ENCODE measurements at places on chromosomes 11 and 22.

- peak; percentile 64 for DNase-seq
Observed at GRCh38 chr11:69642549-69642912, 1.6 kb downstream of the CCND1 start.

DNA sequence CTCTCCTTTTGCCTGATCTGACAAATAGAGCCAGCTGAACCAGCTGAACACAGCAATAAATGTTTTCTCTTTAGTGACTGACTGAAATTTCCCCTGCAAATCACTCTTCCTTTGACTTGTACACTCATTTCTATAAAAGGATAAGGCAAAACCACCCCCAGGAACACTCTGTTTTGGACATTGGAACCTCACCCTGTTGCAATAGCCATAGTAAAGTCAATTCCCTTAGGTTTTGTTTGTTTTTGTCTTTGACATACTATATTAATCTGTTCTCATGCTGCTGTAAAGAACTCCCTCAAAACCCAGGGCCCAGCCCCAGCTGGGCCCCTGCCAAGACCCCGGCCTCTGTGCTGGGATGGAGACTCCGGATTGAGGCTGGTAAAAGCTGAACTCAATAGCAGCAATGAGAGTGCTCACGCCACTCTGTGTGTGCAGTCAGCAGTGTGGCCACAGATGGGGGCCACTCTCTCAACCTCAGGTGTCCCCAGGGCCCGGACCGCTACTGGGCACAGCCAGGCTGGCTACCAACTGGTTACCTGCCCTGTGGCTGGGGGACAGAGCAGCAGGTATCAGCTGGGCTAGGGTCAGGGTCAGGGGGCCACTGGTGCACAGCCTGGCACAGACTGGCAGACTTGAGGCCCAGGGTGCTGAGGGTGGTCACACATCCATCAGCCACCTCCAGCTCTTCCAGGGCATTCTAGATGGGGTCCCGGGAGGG is 597.4 kb downstream of the LUZP2 start:
- no peak for DNase-seq

GRCh38 chr11:65778901-65779668 is 1.7 kb downstream of the AP5B1 start:
- DNase-seq, result no peak

GRCh38 chr11:87193756-87194470 is 156.2 kb downstream of the TMEM135 start:
- DNase-seq, result no peak

DNA sequence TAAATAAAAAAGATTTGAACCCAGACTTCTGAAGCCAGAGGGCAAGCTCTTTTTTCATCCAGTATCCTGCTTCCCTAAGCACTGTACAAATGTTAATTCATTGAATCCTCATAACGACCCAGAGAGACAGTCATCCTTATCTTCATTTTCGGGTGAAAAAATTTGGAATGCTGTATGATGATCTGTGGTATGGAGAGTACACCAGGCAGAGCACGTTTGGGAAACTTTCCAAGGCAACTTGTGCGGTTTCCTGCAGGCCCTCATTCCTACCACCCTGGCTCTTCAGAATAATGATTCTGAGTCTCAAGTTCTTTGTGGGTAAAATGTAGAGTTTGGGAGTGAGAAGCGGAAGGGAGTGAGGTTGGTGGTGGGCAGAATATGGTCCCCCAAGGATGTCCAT is 177.9 kb upstream of the CADM1 start:
- no peak for DNase-seq

- DNase-seq, result no peak
Observed at GRCh38 chr11:133809569-133810491, 35.5 kb downstream of the SPATA19 start.

GRCh38 chr11:122105044-122105758 is 10.8 kb downstream of the BLID start:
- no peak for DNase-seq

GRCh38 chr11:130831506-130831905 is 84.8 kb downstream of the SNX19 start:
- no peak for DNase-seq

- DNase-seq, result no peak
Observed at GRCh38 chr11:70805243-70805642, 406.9 kb downstream of the CTTN start.

GRCh38 chr11:64455456-64456261 is 96.7 kb downstream of the RPS6KA4 start:
- no peak for DNase-seq

- no peak for DNase-seq
Observed at GRCh38 chr11:135027461-135027860, 615.4 kb upstream of the B3GAT1 start.

- no peak for DNase-seq
Observed at GRCh38 chr22:24096758-24097115, 84.5 kb upstream of the SUSD2 start.

DNA sequence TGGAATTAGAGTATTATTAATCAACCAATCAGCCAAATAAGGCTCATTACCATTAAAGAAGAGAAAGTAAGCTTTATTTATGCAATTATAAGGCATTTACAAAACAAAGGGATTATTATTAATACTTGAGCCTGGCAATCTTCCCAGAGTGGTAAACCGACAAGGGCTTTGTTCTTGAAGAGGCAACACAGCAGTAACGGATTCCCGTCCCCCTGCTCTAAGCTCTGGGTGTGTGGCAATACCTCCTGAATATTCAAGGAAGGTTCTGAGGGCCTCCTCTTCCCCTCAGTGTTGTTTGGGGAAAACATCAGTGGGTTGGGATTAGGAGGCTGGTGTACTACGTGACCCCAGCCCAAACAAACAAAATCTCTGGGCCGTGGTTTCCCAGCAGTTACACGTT is 176.5 kb downstream of the TENM4 start:
- no peak for DNase-seq

DNA sequence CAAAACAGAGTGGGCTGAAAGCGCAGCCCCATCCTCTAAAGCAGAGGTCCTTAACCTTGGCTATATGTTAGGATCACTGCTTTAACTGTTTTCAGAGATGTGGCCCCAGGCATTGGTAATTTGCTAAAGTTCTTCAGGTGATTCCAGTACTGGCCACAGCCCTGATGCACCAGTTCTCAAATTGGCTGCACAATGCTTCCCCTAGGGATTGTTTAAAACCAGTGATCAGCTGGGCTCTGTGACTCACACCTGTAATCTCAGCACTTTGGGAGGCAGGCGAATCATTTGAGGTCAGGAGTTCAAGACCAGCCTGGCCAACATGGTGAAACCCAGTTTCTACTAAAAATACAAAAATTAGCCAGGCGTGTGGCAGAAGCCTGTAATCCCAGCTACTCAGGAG is 8.4 kb upstream of the IRAG1 start:
- DNase-seq, result no peak

DNA sequence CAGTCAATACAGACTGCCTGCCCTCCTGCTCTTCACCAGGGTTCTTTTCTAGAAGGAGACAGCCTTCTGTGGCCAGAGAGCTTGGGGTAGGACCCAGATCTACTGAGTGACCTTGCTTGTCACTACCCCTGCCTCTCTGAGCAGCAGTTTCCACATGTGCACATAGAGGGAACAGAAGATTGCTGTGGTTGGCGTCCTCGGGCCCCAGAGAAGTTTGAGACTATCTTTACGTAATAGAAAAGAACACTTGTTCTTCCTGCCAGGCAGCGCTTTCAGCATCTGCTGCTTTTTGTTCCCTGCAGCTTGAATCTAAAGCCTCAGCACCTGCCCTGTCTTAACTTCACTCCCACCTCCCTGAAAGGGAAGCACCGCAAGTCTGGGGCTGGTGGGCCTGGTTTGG is 1.9 kb upstream of the FKBP2 start:
- no peak for DNase-seq

All from activated CD4-positive, alpha-beta T cell treated with anti-CD3 and anti-CD28 coated beads for 4 hours (primary cell).